ENCODE measurements at places on chromosomes 3 and 15.

DNA sequence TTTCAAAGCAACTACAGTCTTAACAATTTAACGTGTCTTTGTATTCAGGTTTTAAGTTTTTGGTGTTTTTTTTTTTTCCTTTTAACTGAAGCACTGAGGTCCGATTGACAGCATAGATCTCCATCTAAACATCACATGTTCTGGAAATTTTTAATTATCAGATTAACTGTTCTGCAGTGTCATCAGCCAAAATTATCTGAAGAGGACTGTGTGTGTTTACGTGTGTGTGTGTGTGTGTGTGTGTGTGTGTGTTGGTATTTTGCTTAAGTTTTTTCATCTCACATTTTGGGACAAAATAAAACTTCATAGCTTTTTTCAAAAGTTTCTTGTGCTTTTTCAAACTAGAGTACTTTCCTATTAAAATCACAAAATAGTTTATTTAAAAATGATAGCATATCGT is 1.8 kb downstream of the PIK3CA start:
- DNase-seq: no peak

DNA sequence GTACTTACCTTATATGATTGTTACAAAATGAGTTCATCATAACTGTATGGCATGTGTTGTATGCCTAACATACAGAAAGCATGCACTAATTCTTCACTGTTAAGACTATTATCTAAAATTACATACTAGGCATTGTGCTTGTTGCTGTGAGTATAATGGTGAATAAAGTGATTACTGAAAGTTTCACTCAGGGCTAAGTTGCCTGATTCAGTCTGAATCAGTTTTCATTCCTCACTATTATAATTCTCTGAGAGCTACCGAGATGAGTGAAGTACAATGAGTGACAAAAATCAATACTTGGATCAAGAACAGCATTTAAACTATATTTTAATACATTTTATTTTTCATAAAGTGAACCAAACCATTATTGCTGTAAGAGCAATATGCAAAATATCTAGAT is 7.5 kb upstream of the GCSAM start:
- DNase-seq: no peak

DNA sequence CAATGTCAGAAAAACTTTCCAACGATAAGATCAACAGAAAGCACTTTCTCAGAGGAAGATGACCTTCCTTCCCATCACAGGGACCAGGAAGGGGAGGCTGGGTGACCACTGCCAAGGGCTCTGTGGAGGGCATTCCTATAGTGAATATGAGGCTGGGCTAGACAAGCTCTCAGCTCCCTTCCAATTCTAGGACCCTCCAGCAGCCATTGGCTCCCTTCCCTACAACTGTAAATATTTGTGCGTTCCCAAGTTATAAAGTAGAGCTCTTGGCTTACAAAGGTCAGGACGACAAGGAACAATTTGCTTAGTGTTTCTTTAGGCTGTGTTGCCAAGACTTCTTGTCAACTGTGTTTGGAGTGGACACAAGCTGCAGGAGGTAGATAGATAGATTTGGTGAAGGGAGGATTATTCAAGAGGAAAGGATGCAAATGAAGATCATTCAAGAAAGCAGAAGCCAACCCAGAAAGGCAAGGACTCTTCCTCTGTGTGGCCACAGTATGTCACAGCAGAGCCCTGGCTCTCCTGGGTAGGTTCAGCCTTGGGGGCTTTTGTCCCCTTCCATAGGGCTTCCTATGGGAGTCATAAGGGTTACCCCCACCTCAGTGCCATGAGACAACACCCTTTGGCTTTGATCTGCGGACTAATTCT is 223.6 kb upstream of the TLE3 start:
- DNase-seq: no peak

DNA sequence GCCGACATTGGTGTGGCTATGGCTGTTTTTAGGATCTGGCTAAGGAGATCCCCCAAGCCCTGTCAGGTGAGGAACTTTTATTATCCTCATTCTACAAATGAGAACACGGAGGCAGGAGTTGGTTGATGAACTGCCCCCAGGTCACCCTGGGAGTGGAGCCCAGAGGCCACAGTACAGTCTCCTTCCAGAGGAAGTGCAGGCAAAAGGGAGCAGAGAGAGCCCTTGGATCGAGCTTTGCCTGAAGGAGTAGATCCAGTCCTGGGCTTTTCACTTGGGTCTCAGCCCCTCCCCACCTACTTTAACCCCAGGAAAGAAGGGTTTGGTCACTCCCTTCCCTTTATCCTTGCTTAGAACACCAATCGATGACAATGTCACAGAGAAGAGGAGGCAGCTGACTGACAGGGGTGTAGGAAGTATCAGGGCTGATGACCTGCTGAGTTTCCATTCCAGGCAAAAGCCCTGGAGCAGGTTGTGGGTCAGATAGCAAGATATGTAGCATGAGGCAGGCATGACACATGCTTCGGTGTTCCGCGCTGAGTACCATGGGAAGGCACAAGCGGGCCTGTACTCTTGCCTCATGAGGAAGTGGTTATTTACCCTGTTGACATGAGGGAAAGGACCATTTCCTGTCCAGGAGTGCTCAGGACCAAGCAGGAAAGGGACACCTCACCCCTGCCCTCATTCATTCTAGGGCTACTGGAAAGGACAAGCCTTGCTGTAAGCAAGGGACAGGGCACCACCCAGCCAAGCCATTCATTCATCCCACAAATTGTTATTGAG is 5.8 kb upstream of the PLA2G4D start:
- no peak for DNase-seq

DNA sequence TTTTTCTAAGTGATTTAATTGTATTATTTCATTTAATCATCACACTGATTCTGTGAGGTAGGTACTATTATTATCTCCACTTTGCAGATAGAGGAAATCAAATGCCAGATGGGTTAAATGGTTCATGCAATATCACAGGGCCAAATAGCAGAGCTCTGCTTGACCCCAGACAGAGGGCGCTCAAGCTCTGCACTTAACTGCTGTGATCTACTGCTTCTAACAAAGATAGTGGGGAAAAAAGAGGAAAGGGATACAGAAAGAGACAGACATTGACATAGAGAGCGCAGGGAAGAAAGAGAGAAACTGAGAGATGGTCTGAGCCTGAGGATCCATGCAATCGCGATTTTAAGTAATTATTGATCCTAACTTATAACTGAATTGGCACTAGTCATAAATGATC is 279.1 kb upstream of the THRB start:
- DNase-seq: no peak

- no peak for DNase-seq
These were observed 329.7 kb downstream of the RORA start for GRCh38 chr15:60899322-60899966.

Data from activated T-helper 1 cell treated with Interleukin-2 at 50 U/mL for 16 hours (primary cell).